ENCODE measurements at places on chromosomes 3 and 15.

DNA sequence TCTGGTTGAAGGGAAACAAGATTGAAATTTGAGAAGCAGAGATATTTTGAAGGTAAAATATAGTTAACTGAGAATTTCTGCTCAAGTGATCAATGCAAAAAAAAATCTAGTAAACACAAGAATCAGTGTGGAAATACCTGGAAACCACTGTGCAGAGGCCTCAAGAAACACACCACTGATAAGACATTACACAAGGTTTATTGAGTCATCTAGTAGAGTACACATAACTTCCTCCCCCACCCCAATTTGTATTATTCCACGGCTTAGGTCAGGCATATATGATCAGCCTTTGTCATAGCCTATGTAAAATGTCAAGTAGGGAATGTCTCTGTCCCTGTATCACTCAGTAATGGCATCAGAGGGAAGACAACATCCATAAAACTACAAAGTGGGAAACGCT lies 447.8 kb upstream of the BCHE start:
- no peak overlapping the region for H3K4me3 ChIP-seq
- no peaks in the 10 kb centered on the region for H3K36me3 ChIP-seq
- H3K27ac ChIP-seq = no peak overlapping the region
- DNase-seq = no peak
- no peaks in the 10 kb centered on the region for H3K27me3 ChIP-seq

- H3K36me3 ChIP-seq = no peaks in the 10 kb centered on the region
- no peak overlapping the region for H3K27ac ChIP-seq
- H3K4me3 ChIP-seq = no peak overlapping the region
- H3K27me3 ChIP-seq = no peaks in the 10 kb centered on the region
- DNase-seq = no peak
- no peaks in the 10 kb centered on the region for H3K4me1 ChIP-seq
Measured at GRCh38 chr3:123606527-123606926, 21.7 kb upstream of the HACD2 start.

DNA sequence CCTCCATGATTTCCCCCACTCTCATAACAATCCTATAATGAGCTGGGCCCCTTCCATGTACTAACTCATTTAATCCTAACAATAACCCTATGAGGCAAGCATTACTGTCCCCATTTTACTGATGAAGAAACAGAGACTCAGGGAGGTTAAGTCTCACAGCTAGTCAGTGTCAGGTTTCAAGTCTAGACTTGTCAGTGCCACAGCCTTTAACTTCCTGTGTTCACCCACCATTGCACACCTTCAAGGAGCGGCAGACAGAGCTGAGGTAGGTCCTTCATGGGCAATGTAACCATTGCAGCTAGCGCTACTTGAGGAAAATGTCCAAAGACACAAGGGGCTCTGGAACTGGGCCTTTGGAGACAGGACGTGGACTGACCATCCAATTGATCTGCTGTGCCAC lies 105.8 kb upstream of the CTNNB1 start:
- DNase-seq = no peak
- no peaks in the 10 kb centered on the region for H3K4me1 ChIP-seq
- no peak overlapping the region for H3K27ac ChIP-seq
- H3K27me3 ChIP-seq = no peaks in the 10 kb centered on the region
- H3K4me3 ChIP-seq = no peak overlapping the region
- H3K36me3 ChIP-seq = no peaks in the 10 kb centered on the region

DNA sequence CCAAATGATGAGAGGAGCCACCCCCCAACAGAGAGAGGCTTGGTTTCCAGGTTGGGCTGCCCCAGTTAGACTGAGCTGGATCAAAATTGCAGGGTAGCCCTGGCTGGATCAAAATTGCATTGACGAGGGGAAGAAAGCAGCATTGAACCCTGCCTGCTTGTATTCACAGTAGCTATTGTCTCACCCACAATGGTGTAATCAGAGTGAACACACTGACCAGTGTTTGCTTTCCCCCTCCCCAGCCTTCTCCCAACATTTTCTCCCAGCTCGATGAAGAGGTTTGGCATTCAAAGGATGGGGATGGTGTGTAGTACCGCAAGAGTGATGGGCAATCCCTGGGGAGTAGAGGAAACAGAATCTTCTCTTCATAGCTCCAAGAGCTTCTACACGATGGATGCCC lies 223.8 kb downstream of the ADAMTS9 start:
- DNase-seq = no peak
- H3K27ac ChIP-seq = no peak overlapping the region
- no peaks in the 10 kb centered on the region for H3K27me3 ChIP-seq
- no peak overlapping the region for H3K4me3 ChIP-seq
- H3K36me3 ChIP-seq = no peaks in the 10 kb centered on the region
- no peaks in the 10 kb centered on the region for H3K4me1 ChIP-seq

All from T-cell (primary cell).